ENCODE measurements at places on chromosomes 1 and 21.
A peak's percentile ranks its signal among the peaks of the same experiment; 100 is the strongest.

DNA sequence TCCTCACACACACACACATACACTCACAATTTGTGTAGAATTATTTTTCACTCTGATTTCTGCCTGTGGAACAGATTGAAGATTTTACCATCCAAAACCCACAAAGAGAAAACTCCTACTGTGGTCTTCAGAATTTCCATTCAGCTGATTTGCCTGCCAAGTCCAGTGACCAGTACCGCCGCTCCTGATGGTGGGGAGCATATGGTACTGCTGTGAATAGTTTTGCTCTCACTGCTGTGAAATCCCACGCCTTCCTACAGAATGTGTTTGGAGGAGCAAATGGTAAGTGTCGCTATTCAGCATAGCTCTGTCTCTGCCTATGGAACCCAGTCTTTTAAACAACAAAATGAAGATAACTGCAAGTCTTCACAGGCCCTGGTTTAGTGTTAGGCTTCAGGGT, 629.5 kb downstream of the LMO4 start:
- DNase-seq = no peak

DNA sequence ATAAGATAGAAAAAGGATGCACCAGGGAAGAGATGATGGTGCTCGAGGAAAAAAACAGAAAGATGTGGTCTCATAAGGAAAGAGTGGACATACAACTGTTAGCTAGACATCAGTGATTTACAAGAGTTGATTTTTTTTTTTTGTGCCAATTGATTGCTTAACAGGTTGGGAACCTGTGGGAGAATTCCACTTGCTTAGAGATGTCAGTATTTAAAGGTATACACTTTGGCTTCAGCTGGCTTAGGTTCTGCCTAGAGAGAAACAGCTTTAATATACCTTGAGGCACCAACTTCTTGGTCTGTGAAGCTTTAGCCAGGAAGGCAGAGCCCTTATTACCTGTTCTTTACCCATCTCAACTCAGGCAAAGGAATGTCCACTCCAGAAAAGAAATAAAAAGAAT, 303.8 kb downstream of the PAPPA2 start:
- no peak for DNase-seq

- no peak for DNase-seq
Observed at GRCh38 chr1:160474392-160475242, 48.4 kb downstream of the SLAMF6 start.

- DNase-seq = no peak
Observed at GRCh38 chr1:22739648-22740385, 29.2 kb downstream of the EPHB2 start.

- DNase-seq = no peak
Observed at GRCh38 chr1:26317612-26318337, at the start of gene CD52. Gene CD52, plus strand, starts transcription at chr1:26317958. Its CDS starts 60 bp downstream, at chr1:26318018.

DNA sequence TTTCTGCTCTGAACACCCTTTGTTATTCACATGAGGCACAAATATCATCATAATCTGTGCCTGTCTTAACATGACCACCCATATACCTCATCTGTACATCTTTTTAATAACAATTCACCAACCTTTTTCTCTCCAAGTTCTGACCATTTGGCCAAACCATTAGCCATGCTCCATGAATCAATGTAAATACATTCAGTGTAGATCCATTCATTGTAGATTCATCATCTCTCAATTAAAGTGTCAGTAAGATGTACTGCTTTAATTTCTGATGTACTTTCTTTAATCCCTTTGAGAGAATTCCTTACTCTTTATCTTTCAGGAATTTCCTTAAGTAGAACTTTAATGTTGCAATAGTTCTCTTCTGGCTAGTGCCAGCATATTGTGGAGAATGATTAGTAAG, 126.2 kb upstream of the LRRC7 start:
- DNase-seq = no peak

DNA sequence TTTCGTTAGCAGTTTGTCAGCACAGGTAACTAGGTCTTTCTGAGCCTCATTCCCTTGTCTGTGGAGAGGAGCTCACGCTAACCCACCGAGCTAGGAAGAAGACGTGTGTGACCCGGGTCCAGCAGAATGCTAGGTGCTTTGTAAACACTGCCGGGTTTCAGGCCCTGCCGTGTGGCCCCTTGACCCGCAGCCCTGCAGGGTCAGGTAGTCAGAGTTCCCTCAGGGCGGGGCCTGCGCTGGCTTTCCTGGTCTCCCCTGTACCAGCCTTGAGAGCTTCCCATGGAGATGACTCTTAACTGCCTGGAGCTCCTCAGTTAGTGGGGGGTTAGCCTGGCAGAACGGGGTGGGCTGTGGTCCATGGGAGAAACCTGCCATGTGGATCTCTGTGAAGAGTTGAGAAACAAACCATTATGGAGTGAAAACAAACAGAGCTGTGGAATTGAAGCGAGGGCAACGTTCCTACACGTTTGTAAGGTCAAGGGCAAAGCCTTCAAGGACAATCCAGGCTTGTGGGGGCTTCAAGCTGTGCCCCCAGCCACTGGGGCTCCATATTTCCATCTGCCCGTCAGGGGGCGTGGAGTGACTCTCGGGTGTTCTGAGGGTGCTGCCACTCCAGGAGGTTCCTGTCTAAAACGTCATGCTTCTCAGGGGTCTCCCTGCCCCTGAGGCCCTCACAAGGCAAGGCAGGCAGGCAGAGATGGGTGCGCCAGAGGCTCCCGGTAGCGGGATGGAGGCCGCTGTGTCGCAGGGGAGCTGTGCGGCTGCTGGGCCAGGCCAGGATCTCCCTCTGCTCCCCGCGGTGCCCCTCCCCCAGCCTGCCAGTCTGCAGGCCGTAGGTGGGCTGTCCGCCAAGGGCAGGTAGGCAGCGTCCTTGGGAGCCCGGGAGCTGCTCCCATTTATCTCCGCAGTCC, 23.8 kb downstream of the LHX4 start:
- no peak for DNase-seq

DNA sequence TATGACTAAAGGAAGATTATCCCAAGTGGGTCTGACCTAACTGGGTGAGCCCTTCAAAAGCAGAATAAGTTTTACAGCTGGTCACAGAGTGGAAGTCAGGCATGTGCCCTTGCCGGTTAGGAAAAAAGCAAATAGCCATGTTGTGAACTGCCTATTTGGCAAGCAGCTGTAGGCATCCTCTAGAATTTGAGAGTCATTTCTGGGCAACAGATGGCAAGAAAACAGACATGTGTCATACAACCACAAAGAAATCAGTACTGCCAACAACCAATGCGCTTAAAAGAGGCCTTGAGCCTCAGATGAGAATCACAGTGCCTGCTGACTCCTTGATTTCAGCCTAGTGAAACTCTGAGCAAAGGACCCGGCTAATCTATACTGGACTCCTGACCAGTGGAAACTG, 26.8 kb downstream of the LRRC53 start:
- DNase-seq = no peak

GRCh38 chr1:238345837-238346236, 455.1 kb upstream of the ZP4 start:
- DNase-seq = no peak

- no peak for DNase-seq
Observed at GRCh38 chr1:197480446-197480845, 212.4 kb downstream of the CRB1 start.

DNA sequence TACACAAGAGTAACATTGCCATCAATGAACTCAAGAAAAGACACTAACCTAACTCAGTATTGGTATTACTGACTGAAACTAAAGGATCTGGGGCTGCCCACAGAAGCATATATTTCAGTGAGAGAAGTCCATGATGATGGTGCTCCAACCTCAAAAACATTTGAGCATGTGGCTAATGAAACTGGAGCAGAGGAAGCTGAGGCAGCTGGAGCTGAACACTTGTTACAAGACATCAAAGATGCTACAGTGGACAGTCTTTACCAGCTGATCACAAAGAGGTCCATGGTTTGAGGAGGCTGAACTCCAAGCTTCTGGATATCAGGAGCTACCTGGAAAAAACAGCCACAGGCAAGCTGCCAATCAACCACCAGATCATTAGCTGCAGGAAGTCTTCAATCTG, 42.2 kb upstream of the TTC39A start:
- DNase-seq = no peak

- no peak for DNase-seq
Observed at GRCh38 chr1:213374369-213374768, 323.3 kb downstream of the RPS6KC1 start.

- peak; percentile 59 for DNase-seq
Observed at GRCh38 chr1:9198538-9199361, 35.8 kb upstream of the H6PD start.

- DNase-seq = no peak
Observed at GRCh38 chr1:145963265-145964019, 933 bp downstream of the ANKRD34A start.

- no peak for DNase-seq
Observed at GRCh38 chr1:171052977-171053376, 37.7 kb upstream of the FMO3 start.

GRCh38 chr1:111959436-111959835, 30.0 kb downstream of the KCND3 start:
- no peak for DNase-seq

DNA sequence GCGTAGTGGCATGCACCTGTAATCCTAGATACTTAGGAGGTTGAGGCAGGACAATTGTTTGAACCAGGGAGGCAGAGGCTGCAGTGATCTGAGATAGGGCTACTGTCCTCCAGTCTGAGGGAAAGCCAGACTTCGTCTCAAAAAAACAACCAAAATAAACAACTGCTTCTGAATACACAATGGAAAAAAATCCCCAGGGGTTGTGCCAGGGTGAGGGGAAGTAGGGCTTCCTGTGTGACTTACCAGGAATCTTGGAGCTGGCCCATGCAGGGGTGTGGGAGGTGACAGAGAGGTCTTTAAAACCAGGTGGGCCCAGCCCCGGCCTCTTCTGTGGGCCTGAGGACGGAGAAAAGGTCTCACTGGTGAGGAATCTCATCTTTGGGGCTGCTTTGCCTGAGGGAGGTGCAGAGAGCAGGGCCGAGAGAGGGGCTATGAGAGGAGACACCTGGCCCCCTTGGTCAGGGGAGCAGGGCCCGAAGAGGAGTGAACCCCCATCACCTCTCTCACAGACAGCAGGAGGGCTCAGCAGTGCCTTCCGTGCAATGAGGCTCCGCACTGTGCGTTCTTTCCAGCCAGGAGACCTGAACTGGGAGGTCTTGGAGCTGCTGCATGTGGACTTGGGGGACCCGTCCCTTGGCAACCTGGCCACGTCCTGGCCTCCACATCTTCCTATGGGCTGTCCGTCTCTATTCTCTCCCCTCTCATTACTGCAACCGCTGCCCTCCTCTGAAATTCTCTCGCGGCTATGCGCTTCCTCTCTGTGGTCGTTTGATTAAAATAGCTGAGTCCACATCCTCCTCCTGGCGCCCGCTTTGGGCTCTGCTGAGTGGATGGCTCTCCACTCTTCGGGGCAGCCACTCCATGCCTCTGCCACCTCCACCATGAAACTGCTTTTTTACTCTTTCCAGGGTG, 10.7 kb downstream of the PLA2G5 start:
- DNase-seq = no peak

DNA sequence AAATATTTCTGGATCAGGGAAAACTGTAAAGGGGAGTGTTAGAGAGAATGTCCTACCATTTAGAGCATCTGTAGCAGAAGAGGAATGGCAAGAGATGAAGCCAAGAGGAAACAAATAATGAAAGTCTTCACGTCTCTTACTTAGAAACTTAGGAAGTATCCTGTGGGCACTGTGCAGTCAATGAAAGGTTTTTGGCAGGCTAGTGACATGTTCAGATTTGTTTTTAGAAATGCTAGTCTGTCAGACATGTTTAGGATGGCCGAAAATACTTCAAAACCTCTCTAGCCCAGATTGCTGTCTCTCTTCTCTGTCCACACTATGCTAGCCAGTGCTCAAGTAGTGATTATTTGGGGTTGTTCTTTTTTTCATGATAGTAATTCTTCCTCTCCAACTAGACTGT, 48.6 kb upstream of the RGL1 start:
- no peak for DNase-seq

GRCh38 chr1:202858331-202858730, 30.6 kb downstream of the RABIF start:
- no peak for DNase-seq

GRCh38 chr1:168845140-168845539, 116.1 kb upstream of the DPT start:
- no peak for DNase-seq

GRCh38 chr1:158611916-158612315, 6.8 kb downstream of the OR10Z1 start:
- DNase-seq = no peak

DNA sequence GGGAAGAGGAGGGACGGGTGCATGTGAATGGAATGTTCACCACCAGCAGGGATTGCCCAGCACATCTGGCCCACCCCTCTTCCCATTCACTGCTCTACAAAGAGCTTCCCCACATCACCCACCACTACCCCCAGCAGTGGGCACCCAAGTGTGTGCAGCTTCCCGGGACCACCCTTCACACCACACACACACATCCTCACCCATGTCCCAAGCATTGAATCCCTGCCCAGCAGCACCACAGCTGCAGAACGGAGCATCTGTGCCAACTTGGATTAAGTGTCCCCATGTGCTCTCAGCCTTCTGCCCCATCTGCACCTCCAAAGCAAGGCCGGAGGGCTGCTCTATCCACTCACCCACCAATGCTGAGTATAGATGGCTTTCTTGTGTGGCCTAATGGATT, 141.4 kb downstream of the PSMG1 start:
- DNase-seq = no peak

DNA sequence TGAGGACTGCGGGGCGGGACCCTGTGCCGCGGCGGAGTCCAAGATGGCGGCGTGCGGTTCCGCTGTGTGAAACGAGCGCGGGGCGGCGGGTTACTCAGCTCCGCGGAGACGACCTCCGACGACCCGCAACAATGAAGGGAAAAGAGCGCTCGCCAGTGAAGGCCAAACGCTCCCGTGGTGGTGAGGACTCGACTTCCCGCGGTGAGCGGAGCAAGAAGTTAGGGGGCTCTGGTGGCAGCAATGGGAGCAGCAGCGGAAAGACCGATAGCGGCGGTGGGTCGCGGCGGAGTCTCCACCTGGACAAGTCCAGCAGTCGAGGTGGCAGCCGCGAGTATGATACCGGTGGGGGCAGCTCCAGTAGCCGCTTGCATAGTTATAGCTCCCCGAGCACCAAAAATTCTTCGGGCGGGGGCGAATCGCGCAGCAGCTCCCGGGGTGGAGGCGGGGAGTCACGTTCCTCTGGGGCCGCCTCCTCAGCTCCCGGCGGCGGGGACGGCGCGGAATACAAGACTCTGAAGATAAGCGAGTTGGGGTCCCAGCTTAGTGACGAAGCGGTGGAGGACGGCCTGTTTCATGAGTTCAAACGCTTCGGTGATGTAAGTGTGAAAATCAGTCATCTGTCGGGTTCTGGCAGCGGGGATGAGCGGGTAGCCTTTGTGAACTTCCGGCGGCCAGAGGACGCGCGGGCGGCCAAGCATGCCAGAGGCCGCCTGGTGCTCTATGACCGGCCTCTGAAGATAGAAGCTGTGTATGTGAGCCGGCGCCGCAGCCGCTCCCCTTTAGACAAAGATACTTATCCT, 430 bp downstream of the RBM15 start:
- DNase-seq = peak; percentile 96

- DNase-seq = no peak
Observed at GRCh38 chr1:241419986-241420385, 63.0 kb upstream of the RGS7 start.

- no peak for DNase-seq
Observed at GRCh38 chr1:104878203-104878909, 1128.7 kb downstream of the AMY1C start.
